ENCODE measurements at places on chromosomes 5 and 9.

DNA sequence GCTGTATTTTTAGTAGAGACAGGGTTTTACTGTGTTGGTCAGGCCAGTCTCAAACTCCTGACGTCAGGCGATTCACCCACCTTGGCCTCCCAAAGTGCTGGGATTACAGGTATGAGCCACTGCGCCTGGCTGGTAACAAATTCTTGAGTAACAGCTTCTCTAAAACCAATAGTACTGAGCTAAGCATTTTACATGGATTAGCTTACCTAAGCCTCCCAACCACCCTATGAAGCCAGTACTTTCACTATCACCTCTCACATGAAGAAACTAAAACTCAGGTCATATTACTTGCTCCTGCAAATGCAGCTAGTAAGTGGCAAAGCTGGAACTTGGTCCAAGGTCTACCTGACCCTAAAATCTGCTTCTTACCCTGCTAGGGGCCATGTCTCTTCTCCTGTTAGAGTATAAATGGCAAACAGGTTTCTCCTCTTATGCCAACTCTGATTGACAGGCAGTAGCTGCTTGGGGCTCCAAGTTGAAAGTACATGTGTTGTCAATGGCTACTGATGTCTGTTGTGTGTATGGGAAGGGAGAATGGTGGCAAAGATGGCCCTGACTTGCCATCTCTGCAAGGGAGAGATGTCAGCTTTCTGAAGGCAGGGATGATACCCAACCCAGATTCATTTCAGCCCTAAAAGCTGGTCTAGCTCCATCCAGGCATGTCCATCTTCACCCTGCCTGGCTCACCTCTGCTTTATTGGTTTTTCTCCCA is 4.0 kb downstream of the PHF19 start:
- no peak for DNase-seq

DNA sequence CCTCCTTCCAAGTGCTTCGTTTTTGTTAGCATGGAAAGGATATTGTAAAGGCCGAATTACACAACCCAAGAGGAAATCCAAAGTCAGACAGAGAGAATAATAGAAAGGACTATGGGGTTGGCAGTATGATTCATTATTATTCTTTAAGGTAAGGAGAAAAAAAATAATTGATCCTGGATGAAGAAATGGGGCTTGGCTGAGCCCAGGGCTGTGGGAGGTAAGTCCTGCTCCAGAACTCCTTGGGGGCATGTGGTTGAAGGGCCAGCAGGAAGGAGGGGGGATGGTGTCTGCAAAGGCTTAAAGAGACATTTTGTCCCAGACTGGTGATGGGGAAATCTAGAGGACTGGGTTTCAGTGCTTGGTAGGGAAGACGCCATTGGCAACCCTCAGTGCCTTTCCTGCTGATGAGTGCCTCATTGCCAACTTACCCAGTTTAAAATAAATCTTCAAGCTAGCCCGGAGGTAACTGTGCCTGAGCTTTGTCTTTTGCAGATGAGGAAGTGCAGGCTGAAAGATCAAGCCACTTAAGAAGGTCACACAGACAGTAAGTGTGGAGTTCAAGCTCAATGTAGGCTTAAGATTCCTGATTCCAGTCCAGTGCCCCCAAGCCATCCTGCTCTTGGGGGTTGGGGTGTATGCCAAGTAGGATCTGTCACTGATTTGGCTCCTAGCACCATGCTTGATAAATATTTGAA is 30.2 kb downstream of the FOXI1 start:
- no peak for DNase-seq

DNA sequence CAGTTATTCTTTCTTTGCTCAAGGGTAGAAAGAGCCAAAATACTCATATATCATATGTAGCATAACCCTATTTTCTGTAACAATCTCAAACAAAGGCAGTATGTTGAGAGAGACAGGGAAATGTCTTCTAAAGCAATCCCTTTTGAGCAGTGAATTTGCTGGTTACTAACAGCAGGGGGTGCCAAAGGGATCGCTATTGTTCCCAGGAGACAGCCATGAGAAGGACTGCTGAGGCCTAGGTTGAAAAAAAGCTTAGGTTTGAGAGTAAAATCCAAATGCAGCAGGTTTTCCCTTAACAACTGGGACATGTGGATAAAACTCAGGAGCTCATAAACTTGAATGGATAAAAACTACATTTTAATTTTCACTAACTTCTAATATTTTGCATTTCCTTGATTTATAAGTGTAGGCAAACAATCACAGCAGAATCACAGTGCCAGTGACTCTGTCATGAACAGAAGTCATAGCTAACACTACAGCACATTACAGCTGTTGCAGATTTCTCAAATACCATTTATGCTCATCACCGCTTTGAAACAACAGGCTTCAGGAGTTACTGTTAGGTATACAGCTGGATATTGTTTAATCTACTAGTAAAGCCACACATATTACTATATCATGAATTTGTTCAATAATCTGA is 148.4 kb downstream of the MAPKAP1 start:
- peak; percentile 61 for DNase-seq

DNA sequence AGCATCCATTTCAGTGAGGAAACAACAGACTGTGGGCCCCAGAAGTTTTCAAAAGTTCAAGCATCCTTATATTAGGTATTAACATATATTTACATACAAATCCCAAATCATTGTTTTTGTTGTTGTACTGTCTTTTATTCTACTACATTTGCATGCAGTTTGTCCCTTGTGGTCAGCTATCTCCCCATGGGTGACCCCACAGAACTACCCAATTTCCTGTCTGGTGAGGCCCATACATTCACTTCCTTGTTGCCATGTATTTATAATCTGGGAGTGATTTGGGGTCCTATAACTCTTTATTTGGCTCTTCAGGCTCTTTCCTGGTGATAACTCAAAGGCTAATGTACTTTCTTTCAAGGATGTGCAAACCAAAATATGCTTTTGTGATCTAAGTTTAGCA is 3.3 kb upstream of the CD180 start:
- no peak for DNase-seq

DNA sequence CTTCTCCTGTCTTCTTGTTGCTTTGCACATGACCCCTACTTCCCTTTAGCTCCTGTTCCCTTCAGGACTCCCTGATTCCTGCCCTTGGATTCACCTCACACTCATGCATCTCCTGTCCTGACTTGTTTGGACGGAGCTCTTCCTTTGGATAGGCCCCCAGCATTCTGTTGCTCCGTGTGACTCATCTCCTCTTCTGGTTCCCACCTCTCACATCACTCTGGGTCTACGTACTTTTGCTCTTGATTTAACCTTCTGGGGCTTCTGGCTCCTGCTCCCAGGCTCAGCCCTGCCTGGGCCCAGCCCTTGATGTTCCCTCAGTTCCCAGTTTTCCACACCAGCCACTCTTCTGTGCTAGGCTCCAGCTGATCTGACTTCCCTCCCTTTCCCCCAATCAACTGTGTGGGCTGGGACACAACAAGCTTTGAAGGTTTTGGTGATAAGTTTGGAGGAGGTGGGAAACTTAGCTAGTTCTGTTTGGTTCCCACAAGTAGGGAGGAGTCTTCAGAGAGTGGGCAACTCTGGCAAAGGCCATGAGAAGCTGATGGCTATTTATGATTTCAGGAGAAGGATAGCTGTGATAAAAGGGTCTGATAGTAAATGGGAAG is 331.5 kb downstream of the ARHGEF28 start:
- no peak for DNase-seq

DNA sequence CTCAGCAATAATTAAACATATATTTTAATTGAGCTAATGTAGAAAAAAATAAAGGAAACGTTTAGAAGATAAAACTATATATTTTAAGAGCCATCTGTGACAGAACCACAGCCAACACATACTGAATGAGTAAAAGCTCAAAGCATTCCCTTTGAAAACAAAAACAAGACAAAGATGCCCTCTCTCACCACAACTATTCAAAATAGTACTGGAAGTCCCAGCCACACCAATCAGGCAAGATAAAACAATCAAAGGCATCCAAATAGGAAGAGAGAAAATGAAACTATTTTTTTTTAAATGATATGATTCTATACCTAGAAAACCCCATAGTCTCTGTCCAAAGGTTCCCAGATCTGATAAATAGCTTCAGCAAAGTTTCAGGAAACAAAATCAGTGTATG is 262.0 kb downstream of the HTR1A start:
- no peak for DNase-seq

DNA sequence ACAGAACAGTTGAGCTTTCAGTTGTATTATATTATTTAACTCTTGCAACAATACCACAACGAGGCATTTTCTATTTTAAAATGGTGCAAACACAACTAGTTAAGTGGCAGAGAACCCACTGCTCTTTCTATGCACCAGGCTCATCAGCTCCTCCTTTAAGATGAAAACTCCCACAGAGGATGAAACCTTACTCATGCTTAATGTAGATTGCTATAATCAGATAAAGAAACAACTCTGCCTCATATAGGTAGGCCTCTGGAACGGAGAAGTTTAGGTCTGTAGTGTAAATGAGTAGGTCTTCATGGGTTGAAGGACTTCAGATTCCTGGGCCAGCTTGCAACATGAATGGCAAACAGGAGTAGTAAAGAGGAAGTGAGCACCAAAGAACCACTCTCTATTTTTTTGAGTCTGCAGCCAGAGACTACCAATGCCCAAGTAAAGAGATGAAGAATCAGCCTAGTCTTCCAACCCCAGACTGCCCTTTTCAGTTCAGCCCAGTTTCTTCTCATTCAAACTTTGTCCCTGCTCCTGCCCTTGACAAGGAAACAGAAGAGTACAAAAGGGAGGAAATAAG is 33.9 kb downstream of the HACD4 start:
- DNase-seq = no peak

DNA sequence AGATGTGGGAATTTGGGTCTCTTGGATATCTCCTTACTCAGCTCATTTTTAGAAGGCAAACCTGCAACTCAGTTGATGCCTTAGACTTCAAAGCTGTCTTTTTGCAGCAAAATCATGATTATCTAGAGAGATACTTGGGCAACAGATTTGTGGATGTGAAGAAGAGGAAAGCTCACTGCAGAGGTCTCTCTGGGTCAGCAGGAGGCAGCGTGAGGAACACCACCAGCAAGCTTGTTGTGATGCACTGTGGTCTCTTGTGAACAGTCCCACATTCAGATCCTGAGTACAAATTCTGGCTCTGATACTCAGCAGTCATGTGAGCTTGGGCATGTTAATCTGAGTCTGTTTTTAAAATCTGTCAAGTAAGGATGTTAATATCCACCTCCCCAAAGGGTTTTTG is 26.3 kb upstream of the DMRT3 start:
- no peak for DNase-seq

DNA sequence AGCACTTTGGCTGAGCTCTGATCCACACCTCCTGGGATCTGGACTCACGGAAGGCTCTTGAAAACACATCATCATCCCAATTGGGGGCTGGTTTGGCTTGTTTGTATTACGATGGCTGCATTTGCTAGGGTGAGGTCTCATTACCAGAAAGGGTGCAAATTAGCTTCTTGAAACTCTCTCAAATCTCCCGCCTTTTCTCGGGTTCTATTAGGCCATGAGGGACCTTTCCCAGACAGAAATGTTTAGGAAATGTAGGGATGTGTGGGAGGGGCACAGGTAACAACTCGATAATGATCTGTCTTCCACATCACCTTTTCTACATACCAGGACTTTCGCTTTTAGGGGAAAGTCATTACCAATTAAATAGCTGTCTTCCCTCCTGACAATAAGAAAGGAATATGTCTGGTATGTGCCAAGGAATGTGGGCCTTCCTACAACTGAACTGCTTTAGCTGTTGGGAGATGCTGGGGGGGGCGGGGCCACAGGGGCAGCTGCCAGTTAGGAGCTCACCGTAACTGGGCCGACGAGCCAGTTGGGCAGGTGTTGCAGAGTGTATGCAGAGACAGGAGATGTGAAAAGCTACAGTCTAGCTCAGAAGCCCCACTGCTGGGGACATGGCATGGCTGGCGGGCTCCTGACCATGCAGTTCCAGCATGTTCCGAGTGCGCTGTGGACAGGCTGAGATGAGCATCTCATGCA is 71.2 kb downstream of the AK8 start:
- no peak for DNase-seq

DNA sequence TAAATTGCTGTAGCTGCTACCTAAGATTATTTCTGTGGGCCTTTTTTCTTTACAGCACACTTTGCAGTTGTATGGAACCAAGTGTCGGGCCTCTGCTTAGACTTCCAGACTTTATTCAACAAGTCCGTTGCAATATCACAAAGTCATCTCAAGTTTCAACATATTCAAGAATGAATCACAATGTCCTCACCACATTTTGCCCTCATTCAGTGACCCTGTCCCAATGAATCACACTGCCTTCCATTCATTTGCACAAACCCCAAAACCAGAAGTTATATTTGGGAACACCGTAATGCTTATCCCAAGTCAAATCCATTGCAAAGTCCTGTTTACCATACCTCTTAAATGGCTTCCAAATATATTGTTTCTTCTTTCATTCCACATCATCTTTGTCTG is 439.6 kb downstream of the CSNK1G3 start:
- DNase-seq = no peak

- DNase-seq = no peak
These were observed 1.9 kb upstream of the IDNK start for GRCh38 chr9:83620841-83621636.

GRCh38 chr5:59759600-59760351 is 133.8 kb downstream of the PDE4D start:
- no peak for DNase-seq

DNA sequence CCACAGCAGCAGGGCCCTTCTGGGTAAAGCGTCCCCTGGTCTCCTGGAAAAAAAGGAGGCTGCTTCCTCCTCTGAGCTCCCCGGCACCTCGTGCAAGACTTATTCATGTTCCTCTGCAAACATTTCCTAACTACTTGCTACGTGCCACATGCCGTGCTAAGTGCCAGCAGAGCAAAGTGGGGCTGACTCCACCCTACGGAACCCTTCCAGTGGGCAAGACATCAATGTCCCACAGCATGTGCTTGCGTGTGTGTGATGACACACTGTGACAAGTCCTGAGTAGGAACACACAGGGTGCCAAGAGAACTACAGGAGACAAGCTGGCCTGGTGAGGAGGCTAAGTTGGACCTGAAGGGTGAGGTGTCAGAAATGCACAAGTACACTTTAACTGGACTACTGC is 57.4 kb downstream of the SEMA4D start:
- DNase-seq = no peak

- DNase-seq = no peak
These were observed at the start of gene IRX2 for GRCh38 chr5:2751592-2752021. IRX2 (minus strand) TSS chr5:2751677; CDS start chr5:2751413, 264 bp downstream.

DNA sequence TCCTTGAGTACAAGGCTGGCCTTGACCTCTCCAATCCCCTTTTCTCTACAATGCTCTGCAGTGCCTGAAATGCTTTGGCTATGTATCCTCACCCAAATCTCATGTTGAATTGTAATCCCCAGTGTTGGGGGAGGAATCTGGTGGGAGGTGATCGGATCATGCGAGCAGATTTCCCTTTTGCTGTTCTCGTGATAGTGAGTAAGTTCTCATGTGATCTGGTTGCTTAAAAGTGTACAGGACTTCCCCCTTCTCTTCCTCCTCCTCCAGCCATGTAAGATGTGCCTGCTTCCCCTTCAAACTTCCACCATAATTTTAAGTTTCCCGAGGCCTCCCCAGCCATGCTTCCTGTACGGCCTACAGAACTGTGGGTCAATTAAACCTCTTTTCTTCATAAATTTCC is 28.5 kb upstream of the AKNA start:
- no peak for DNase-seq

DNA sequence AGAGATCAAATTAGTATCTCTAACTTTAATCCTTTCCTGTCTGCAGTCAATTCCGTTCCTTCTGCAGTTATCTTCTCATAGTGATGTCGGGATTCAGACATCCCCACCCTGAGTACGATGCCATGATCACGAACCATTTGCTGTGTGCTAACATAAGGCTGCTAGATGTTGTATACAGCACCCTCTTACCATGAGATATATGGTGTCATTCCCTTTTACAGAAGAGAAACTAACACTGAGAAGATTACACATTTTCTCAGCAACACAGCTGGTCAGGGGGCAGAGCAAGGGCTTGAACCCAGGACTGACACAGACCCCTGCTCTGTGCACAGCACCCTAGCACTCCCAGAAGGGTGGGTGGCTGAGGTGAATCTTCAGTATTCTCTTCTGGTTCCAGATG is 46.9 kb upstream of the HSD17B4 start:
- no peak for DNase-seq

All from posterior cingulate gyrus (tissue), 11 donors.